ENCODE measurements at places on chromosomes 3 and 15.

DNA sequence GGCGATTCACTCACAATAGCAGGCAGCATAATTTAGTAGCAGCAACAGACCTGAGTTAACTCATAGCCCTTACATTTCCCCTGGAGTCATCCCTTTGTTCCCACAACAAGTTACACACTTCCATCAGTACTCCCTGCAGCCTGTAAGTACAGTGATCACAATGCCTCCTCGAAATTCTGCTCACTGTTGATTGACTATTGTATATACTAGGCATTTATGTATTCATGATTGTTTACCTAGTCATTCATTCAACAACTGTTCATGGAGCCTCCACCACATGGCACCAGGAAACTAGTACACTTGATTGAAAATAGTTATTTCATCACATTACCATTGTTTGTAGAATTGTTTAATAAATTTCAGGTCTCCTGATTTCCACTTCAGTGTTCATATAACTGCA, 71.4 kb upstream of the P3H2 start:
- no peak for DNase-seq

GRCh38 chr3:143041903-143042302, 40.5 kb downstream of the U2SURP start:
- no peak for DNase-seq

GRCh38 chr3:196968233-196969133, at the start of gene PIGZ:
TSS of gene PIGZ (minus strand) at chr3:196968833. CDS start at chr3:196952031, 16,802 bp downstream.
- DNase-seq: peak; percentile 85

DNA sequence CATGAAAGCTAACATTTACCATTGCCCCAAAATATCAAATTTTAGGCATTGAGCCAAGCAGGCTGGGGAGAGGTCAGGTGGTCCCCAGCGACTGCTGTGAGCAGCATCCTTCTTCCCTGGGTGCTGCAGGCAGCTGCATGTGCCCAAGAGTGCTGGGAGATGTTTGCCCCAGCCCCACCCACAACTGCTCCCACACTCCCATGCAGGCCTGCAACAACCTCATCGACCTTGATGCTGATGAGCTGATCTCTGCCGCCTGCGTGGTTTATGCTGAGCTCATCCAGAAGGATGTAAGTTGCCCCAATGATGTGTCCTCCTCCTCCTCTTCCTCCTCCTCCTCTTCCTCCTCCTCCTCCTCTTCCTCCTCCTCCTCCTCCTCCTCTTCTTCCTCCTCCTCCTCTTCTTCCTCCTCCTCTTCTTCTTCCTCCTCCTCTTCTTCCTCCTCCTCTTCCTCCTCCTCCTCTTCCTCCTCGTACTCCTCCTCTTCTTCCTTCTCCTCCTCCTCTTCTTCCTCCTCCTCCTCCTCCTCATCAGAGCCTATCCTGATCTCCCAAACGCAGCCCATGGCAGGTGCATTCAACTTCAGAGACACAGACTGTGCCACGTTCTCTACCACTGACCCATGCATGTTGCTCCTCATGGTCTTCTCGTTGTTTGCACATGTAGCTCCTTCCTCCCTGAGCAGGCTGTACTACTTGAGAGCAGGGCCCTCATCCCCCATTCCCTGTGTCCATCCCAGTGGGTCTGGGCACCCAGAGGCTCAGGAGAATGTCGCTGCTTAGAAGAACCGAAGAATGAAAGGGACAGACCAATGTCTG, 15.1 kb downstream of the TBC1D21 start:
- DNase-seq: no peak

DNA sequence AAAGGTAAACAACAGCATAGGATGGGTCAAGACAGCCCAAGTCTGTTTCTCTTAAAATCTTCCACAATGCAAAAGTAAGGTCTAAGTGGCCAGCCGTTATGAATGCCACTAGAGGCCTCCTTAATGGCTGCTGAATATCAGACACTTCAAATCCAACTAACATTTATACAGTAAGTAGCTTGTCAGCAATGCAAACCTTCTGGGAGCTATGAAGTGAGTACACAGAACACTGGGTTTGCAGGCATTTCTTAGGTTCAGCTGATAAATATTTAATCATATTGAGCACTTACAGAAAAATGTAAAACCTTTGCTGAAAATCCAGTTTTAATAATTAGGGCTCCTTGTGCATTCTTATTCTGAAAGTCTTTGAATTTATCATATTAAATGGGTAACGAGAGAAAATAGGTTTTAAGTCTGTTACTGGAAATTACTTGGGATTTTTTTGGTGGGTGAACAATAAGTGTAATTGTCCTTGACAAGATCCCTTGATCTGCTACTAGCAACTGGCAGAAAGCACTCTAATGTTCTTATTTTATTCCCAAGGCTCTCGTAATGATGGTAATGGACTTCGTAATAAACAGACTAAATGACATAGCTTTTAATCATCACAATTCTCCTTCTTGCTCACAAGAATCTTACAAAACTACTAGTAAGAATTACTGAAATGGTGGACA, 141.7 kb upstream of the GPR149 start:
- DNase-seq: no peak

DNA sequence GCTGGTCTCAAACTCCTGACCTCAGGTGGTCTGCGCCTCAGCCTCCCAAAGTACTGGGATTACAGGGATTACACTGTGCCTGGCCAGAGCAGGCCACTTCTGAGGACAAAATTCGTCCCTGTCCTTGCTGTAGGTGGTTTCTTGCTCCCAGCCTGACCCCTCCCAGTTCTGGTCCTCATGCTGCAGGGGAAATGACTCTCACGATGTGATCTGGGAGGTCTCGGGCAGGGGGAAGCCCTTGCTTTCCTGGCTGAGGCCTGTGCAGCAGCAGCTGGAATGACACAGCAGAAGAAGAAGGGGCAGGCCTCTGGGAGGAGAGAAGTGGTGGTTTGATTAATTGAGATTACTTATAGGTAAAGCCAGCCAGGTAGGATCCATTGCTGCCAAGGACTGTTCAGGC, 39.3 kb downstream of the MEGF11 start:
- no peak for DNase-seq

DNA sequence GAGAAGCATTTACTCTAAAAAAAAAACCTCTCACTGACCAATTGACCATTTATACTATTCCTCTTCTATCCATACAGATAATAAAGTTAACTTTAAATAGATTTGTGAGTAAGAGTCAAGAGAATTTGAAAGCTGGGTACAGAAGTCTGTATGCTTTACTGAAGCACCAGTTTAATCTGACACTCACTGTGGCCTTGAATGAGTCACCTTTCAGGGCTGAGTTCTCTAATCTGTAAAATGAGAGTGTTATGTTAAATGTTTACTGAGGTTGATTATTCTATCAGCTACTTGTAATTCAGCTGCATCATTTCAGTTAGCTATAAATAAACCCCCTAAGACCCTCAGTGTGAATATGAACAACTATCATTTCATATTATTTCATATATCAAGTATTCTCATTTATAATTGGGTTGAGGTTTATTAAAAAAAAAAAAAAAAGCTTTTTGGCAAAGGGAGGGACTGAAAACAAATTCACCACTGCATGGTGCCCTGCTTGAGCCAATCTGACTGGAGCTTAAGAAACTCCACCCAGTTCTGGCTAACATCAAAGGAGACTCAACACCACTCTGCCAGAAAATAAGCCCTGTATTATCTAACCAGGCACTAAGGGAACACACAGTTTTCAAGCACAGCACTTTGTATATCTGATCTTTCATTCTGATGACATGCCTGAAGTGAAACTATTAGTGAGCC, 2.8 kb downstream of the MAP4 start:
- peak; percentile 25 for DNase-seq

DNA sequence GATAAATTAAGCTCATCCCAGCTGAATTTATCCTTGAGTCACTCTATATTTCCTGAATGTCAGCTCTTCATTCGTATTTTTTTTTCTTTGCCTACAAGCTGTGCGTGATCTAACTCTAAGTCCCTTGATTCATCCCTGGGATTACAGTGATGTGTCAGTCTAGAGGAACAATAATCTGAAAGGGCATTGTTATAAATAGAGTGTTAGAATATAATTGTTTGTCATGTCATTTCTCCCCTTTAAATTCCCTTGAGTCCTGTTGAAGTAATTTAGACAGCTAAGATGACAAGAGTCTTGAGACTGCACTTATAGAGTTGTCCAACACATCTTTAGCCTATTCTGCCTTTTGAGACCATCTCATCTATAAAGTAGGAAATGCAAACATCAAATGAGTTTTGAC, 621.8 kb downstream of the ZIC1 start:
- no peak for DNase-seq

DNA sequence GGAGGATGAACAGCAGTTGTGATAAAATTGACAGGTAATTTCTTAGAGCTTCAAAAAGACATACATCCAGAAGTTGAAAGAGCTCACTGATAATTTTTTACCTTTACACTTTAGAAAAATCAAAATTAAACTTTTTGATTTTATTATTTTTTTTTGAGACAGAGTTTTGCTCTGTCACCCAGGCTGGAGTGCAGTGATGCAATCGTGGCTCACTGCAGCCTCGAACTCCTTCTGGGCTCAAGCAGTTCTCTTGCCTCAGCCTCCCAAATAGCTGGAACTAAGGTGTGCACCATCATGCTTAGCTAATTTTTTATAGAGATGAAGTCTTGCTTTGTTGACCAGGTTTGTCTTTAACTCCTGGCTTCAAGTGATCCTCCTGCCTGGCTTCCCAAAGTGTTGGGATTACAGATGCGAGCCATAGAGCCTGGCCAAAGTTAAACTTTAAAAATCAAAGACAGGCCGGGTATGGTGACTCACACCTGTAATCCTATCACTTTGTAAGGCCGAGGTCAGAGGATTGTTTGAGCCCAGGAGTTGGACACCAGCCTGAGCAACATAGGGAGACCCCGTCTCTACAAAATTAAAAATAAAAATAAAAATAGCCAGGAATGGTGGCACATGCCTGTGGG, 21.7 kb downstream of the PLA2G4F start:
- no peak for DNase-seq

- no peak for DNase-seq
Observed at GRCh38 chr3:20256144-20256543, 70.1 kb upstream of the SGO1 start.

GRCh38 chr3:69821133-69821532, 81.9 kb downstream of the MITF start:
- DNase-seq: no peak

DNA sequence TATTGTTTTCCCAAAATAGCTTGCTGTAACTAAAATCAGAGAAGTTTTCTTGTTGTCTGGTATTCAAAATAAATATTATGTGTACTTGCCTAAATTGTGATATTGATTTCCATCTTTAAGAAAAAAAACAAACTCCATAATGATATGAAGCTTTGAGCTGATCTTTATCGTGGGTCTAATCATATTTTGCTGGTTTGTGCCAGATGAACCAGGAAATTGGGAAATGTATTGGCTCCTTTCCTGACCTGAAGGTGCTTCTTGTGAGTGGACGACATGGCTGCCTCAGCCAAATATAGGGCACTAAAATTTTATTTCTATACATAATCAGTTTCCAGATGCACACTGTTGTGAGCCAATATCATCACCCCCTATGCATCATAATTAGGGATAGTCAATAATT, 113.3 kb downstream of the DIPK2A start:
- no peak for DNase-seq

DNA sequence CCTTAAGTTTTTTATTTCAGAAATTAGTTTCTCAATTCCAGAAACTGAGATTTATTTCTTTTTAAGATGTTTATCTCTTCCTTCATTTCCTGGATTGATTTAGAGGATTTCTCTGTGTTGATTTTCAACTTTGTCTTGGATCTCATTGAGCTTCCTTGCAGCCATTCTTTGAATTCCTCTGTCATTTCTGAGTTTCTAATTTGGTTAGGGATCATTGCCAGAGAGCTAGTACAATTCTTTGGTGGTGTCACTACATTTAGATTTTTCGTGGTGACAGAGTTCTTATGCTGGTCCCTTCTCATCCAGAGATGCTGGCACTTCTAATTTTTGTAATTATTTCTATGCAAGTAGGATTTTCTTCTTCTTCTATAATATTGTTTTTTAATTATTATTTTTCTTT, 691.1 kb upstream of the NAALADL2 start:
- DNase-seq: no peak

- no peak for DNase-seq
Observed at GRCh38 chr15:43977072-43977884, 150.5 kb downstream of the WDR76 start.

GRCh38 chr3:100084100-100084806, 30.0 kb downstream of the FILIP1L start:
- peak; percentile 83 for DNase-seq

GRCh38 chr3:69871868-69872267, 127.7 kb upstream of the SAMMSON start:
- peak; percentile 30 for DNase-seq

DNA sequence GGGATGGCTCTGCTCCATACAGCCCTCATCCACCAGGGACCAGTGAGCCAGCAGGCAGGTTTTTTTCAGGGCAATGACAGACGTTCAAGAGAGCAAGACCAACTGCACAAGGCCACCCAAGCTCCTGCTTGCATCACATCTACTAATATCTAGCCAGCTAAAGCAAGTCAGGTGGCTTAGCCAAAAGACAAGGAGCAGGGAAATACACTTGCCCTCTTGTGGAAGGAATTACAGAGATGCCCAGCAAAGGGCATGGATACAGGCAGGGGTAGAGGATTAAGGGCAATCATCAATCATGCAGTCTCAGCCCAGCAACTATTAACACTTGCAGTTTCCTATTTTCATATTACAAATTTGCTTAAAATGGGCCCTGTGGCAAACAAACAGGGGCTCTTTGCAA, 81.5 kb upstream of the NTRK3 start:
- DNase-seq: no peak

DNA sequence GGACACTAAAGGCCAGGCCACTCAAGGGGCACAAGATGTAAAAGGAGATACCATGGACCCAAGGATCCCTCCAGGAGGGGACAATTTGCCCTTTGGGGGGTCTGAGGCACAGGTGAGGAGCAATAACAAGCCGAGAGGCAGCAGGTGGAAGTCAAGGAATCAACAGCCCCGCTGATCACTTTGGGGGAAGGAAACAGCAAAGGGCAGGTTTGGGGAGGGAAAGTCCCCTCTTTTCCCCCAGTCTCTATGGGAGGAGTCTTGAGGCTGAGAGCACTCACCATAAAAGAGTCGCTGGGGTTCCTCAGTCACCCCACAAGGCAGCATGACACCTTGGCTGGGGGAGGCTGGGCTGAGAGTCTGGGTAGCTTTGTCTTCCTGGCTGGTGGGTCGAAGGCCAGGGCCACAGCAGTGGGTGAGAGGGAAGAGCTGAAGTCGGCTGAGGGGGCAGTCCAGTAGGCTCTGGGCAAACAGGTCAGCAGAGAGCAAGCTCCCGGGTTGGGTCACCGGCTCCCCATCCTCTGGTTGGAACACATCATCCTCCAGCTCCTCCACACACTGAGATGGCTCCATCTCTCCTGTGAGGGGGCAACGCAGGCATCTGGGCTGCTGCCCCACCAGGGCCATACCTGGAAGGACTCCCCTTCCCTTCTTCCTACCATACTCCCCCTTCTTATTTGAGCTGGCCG, 3.0 kb downstream of the BMF start:
- DNase-seq: no peak

- DNase-seq: no peak
Observed at GRCh38 chr3:8503461-8503860, 1.8 kb downstream of the LMCD1 start.

All from suppressor macrophage (primary cell).